ENCODE measurements at places on chromosomes 1 and 21.

GRCh38 chr1:81071969-81072753 lies 728.6 kb upstream of the ADGRL2 start:
- DNase-seq = no peak

DNA sequence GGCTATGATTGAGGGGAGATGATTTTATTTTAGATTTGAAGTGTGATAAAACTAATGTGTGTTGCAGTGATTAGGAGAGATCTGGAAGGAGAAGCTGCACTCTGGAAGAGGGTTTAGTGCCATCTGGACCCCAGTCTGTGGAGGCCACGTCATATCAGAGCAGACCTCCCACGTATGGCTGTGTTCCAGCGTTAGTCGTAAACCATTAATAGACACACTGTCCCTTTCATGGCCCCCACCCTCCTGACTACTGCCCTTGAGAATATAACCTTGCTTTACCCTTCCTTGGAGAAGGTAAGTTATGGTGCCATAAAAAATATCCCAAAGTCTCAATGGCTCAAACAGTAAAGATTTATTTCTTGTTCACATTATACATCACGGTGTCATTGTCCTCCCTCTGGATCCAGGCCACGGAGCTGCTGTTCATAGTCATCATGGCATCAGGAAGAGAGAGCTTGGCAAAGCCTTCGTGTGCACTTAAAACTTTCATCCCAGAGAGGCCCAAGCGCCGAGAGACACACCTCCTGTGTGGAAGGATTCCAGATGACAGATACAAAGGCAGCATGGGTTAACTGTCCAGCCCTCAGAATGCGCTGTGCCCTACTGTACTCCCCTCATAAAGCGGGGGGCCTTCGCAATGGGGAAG lies 33.2 kb downstream of the RHOU start:
- DNase-seq = no peak

DNA sequence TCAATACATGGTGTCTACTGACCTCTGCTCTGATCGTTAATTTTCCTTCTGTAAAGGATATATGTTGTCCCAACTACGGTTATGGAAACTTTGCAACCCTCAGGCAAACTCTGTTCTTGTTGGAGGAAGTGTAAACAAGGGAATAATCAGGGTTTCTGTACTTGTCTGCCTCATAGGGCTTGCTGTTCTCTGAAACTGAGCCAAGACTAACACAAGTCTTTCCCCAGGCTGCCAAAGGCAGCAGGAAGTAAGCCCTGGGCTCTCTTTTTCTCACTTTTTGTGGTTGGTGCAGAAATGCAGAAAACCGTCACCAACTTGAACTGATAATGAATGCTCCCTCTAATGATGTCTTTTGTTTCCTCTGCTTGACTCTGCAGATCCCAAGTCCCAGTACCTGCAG lies 7.6 kb downstream of the CYP4X1 start:
- DNase-seq = no peak

DNA sequence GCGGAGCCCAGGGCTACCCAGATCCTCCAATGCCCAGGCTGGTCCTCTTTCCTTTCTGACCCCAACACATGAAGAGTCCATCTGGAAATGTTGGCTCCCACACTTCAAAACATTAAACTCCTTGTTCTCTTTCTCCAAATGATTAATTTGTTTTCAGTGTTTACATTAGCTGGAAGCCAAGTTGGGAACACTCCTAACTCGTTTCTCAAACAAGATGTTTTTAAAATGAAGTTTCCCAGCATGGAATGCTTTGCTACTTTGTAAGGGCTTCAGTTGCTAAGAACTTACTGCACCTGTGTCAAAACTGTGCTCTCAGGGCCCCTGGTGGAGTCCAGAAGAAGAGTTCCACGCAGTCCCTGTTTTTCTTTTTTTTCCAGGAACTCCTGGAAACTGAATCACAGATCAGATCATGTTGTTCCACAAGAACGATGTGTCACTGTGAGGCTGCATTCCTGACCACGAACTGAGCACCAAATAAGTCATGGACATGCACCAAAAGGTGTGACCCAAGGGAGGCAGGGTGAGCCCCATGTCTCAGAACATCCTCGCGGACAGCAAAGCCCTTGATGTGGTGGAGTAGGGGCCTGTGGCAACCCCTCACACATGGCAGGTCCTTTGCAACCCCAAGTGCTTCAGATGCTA lies 257.3 kb downstream of the KCNJ6 start:
- DNase-seq = peak; percentile 23

GRCh38 chr1:67393737-67394136 lies 36.5 kb downstream of the SERBP1 start:
- DNase-seq = no peak

DNA sequence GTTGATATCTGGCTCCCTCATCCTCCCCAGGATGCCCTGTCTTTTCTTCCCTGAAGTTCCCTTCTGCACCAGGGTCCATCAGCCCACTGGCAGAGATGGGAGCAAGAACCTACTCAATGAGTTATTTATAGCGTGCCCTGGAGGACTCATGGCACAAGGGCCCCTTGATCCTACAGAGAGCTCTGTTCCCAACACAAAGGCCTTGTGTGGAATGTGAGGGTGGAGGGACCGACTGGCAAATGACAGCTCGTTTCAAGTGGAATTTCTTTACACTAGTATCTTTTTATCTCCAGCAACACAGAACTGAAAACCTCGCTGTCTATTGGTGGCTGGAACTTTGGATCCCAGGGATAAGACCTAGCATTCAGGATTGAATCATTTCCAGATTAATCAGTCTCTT lies 22.4 kb downstream of the CHI3L2 start:
- no peak for DNase-seq

DNA sequence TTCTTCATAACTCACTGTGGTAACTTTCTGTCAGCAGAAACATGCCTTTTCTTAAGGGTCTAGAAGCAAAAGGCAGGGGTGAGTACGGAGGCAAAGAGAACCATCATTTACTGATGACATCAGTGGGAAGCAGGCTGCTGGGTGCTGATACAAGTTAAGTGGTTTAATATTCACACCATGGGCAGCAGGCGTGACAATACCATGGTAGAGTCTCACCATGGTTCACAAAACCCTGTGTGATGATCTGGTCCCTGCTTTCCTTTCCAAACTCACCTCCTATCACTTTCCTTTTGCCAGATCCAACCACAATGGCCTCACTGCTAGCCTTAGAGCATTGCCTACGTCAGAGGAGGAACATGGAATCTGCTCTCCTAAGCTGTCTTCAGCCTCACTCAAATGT lies 8.7 kb downstream of the MAB21L3 start:
- DNase-seq = no peak

- no peak for DNase-seq
Measured at GRCh38 chr1:39648496-39648895, 9.1 kb upstream of the HEYL start.

DNA sequence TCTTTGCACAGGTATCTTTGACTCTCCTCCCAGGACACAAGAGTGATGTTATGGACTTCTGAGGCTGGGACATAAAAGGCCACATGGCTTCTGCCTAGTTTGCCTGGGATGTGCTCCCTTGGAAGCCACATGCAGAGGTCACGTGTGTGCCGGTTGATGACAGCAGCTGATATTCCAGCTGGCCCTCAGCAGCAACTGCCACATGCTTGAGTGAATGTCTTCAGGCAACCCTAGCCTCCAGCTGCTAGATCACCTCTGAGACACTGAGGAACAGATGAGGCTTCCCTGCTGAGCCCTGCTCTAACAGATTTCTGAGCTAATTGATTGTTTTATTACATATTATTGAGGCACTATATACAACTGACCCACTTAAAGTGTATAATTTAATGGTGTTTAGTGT lies 11.6 kb upstream of the AKR7A3 start:
- no peak for DNase-seq

DNA sequence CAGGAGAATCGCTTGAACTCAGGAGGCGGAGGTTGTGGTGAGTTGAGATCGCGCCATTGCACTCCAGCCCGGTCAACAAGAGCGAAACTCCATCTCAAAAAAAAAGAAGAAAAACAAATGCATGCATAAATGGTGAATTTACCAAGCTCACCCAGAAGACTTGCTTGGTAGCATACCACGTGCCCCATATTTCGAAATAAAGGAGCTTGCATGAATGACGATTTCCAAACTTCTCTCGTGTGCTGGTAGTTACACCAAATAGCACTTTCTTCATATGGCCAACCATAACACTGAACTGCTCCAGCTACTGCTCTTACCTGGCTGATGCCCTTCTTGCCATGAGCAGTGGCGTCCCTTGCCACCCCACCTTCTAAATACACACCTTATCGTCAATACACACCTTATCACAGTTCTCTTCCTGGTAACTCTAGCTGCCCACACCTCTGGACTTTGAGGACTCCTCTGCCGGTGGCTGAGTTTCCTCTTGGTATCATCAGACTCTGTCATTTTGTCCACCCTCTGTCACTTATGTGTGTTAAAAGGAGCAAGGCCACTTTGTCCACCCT lies 2.8 kb downstream of the DOP1B start:
- no peak for DNase-seq

DNA sequence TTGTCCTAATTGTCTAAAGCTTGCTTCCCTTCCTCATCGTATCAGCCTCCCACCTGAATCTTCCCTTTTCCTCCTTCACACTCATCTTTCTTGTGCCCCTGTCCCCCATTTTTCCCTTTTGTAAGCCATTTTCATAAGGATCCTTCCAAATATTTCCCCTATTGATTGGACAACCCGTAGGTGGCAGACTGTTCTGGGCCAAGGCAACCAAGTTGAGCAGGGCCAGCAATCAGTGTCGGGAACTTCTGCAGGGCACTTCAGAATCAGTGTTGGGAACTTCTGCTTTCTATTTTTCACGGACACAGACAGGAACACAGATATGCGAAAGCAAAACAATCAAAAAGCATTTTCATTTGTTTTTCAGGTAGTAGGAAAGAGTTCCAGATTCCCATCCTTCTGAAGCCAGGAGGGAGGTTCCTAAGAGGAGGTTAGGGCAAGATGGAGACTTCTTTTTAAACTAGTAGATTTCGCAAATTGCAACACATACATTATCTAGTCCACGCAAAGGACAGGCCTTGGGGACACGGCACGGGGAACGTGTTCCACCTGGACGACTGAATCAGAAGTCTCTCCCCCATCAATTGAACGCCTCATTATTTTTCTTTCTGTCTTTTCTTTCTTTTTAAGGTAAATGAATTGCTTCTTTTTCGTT lies 691 bp upstream of the MPZL1 start:
- no peak for DNase-seq

GRCh38 chr21:41726970-41727783 lies 39.7 kb downstream of the RIPK4 start:
- peak; percentile 73 for DNase-seq

- no peak for DNase-seq
Measured at GRCh38 chr21:36913247-36914169, 53.0 kb downstream of the HLCS start.

GRCh38 chr1:39845569-39846566 lies 37.4 kb downstream of the TRIT1 start:
- DNase-seq = peak; percentile 44

- no peak for DNase-seq
Measured at GRCh38 chr1:44500181-44501046, 95.4 kb downstream of the RNF220 start.

GRCh38 chr1:230167419-230167852 lies 100.4 kb downstream of the GALNT2 start:
- no peak for DNase-seq

DNA sequence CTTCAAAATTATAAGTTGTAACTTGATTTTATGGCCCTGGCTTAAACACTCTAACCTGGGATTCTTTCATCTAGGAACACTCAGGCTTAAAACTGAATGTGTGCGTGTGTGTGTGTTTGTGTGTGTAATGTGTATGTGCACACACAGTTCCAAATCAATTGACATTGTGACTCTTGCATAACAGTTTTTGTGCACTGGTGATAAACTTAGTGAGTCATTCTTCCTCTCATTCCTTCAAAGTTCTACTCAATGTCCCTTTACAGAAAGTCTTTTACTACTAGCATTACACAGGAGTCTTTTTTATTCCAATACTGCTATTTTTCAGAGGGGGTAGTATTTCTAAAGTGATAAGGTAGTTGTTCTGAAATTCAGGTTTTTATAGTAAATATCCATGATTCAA lies 943.6 kb downstream of the KCNT2 start:
- no peak for DNase-seq

GRCh38 chr1:61568460-61569302 lies 156.3 kb downstream of the TM2D1 start:
- no peak for DNase-seq

DNA sequence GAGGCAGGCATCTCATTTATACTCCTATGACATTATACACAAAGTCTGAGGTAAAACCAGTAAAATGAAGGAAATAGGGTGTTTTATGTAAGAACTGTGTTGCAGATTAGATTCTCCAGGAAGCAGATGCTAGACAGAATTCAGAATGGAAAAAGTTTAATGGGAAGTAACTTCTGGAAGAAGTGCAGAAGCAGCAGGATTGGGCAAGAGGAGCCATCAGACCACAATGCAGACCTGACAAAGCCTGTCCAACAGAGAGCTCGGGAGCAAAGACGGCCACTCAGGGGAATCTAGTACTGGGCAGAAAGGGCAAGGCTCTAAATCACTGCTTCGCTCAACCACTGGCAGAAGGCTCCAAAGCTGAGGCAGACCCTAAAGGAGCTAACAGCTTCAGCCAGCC lies 33.7 kb downstream of the FBXO42 start:
- peak; percentile 25 for DNase-seq

- DNase-seq = no peak
Measured at GRCh38 chr1:5637171-5637570, 355.1 kb downstream of the NPHP4 start.

- no peak for DNase-seq
Measured at GRCh38 chr1:206784471-206784903, 12.2 kb upstream of the IL10 start.

Measured in tibial nerve (tissue), 4 donors.